ENCODE measurements at places on chromosomes 2 and 18. TPM values are rescaled to one million over a fixed set of nuclear protein-coding genes. Genes with fewer than 3 reads are reported as not detected.

Gene ARL4C
- 8.6 TPM for total RNA-seq

DNA sequence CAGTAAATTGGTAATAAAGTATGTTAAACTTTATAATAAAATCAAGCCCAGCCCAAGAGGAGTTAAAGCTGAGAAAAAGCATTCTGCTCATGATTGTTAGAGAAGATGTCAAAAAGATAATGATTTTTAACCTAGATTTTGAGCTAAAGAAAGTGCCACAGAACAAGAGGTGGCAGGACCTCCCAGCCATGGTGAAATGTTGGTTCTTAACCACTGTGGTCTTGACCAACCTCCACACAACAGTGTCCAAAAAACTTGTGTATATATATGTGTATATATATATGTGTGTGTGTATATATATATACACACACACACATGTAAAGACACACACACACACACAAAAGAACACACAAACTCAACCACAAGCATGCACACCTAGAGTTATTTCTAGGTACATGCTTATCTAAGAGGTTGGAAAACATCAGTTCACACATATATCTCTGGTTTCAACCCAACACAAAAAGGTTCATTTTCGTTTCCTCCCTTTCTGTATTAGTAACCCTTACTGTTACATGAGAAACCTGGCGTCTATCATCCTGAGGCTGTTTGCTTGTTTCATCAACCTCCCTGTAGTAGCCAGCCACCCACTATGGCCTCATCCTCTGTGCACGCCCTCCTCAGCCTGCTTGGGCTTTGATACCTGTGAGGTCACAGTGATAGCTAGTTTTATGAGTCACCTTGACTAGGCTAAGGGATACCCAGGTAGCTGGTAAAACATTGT is 631.8 kb upstream of the ID2 start:
- H3K4me1 ChIP-seq: peaks cover 6% of the 10 kb centered on the region
- DNase-seq: no peak
- H3K27ac ChIP-seq: no peak overlapping the region
- H3K27me3 ChIP-seq: no peaks in the 10 kb centered on the region
- H3K4me3 ChIP-seq: no peak overlapping the region
- no peaks in the 10 kb centered on the region for H3K36me3 ChIP-seq

DNA sequence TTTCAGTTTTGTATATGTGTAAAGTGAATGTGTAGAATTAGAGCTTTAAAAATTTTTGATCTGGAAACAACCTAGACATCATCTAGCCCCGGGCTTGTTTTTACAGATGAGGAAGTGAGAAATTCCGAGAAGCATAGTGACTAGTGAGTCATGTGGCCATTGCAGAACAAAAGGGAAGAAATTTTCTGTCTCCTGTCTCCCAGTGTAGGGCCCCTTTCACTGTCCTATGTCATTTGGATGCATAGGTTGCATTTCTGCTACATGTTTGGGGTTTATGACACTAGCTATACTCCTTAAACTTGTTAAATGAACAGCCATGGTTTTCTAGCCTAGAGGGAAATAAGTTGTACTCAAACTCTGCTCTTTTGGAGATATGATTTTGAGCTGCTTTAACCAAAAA is 84.6 kb downstream of the PLCL1 start:
- no peak overlapping the region for H3K4me3 ChIP-seq

DNA sequence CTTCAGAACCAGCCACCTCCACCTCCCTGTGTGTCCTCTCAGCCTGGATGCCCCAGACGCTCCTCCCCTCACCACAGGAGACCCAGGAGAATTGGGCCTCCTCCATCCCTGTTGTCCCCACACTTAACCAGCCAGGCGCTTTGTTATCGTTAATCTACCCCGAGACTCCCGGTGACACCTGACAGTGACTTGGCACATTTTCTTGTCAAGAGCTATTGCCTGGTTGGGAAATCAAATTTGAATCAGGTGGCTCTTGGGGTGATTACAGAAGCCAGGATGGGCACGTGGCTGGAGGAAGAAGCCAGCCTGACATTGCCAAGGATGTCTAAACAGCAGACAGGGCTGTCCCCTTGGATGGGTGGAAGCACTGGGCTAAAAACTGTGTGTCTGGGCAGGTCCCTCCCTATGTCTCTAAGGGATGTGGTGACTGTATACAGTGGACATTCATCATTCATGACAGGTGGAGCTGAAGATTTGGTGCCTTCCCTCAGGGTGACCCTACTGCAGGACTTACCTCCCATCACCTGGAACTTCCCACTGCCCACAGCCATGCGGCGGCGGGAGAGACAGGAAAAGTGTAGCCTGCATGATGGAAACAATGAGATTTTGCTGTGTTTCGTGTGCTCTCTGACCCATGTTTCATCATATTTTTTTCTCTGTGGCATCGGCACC is 157.2 kb upstream of the CAPN13 start:
- H3K4me1 ChIP-seq: no peaks in the 10 kb centered on the region
- H3K36me3 ChIP-seq: no peaks in the 10 kb centered on the region
- no peak for DNase-seq
- H3K27me3 ChIP-seq: no peaks in the 10 kb centered on the region

DNA sequence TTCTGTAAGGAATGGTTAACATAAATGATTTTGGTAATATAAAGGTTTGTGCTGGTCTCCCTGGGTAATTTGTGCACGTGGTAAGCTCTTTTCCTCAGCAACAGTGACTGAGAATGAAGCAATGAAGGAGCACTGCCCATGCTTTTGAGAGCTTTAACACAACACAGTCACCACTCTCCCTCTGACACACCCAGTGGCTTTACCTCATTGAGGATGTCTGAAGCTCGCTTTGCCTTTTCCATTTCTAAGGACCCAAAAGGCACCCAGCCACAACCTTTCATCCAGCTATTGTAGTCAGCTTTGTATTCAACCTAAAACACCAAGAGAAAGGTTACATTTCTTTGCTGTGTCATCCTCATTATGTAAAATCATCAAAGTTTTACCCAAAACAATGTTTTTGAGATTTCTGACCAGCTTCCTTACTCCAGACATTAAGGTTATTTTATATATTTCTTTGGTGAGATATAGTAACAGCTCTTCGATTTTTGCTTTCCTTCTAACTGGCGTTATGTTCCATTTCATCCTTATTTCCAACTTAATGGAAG is 51.7 kb downstream of the NEB start:
- H3K36me3 ChIP-seq: no peaks in the 10 kb centered on the region
- H3K27ac ChIP-seq: no peak overlapping the region
- H3K4me1 ChIP-seq: no peaks in the 10 kb centered on the region

DNA sequence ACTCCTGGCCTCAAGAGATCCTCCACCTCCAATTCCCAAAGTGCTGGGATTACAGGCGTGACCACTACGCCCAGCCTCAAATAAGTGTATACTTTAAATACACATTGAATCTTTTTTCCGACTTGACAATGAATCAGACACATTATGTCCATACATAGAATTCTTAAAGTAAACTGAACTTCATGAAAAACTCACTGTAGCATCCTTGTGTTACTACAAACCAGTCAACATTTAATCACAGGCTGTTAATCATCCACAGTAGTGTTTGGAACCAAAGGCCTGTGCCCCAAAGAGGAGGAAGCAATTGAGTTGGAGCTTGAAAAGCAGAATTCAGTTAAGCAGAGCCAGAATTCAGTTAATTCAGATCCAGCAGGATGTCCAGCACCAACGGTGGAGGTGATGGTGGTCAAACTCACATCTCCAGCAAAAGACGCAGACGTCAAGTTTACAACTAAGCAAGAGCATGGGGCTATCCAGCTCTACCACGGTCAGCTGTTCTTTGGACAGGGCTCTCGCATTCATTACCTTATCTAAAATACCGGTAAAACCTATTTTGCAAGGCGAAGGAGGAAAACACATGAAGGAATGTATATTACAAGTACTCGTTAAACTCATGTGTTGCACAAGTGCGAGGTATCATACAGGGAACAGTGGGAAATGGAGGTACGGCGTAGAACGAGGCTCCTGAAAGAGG is 1.2 kb downstream of the SLC39A6 start:
- no peaks in the 10 kb centered on the region for H3K27me3 ChIP-seq
- H3K36me3 ChIP-seq: no peaks in the 10 kb centered on the region
- H3K4me3 ChIP-seq: peak overlapping the region; percentile 71
- H3K27ac ChIP-seq: peak overlapping the region; percentile 99

GRCh38 chr18:26489191-26489590 is 59.2 kb downstream of the KCTD1 start:
- H3K4me1 ChIP-seq: no peaks in the 10 kb centered on the region
- H3K4me3 ChIP-seq: no peak overlapping the region
- no peak for DNase-seq
- no peak overlapping the region for H3K27ac ChIP-seq
- H3K27me3 ChIP-seq: no peaks in the 10 kb centered on the region
- no peaks in the 10 kb centered on the region for H3K36me3 ChIP-seq

DNA sequence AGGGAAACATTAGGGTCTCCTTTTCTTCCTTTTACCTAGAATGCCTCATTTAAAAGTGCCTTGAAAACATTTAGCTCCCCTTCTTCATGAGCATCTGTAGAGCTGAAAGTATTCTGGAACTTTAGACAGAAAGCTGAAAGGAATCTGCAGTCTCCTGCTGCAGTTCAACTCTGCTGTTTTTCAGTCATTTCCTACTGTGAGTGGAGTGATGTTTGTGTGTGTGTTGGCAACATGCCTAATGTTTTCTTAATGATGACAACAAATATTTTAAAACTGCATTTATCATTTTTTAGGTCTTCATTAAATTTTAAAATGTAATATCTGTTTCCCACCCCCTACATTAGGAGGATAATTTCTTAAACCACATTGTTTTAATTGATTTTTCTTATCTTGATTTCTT is 66.6 kb downstream of the TWSG1 start:
- no peaks in the 10 kb centered on the region for H3K27me3 ChIP-seq
- H3K36me3 ChIP-seq: peaks cover 15% of the 10 kb centered on the region
- no peak overlapping the region for H3K27ac ChIP-seq
- no peak overlapping the region for H3K4me3 ChIP-seq
- no peaks in the 10 kb centered on the region for H3K4me1 ChIP-seq

DNA sequence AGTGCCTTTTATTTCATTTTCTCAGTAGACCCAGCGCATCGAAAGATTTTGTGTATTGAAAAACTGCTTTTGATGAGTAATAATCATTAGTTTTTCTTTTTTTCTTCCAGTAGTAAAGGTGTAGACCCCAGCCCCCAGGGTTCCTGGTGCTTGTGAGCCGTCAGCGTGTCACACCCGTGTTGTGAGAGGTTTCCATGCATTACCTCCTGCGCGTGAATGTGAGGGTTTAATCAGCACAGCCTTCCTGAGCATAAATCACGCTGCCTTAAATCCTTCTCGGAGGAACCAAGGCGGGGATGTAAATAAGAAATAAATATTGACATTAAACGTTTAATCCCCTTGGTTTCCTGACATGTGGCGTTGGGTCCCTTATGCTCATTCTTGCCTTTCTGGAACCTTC is 24.3 kb downstream of the TSHZ1 start:
- H3K4me1 ChIP-seq: no peaks in the 10 kb centered on the region
- no peak for DNase-seq
- H3K27me3 ChIP-seq: no peaks in the 10 kb centered on the region
- no peak overlapping the region for H3K4me3 ChIP-seq
- H3K36me3 ChIP-seq: no peaks in the 10 kb centered on the region
- no peak overlapping the region for H3K27ac ChIP-seq
